ENCODE measurements at places on chromosomes 16 and 17. TPM values are rescaled to one million over a fixed set of nuclear protein-coding genes. Genes with fewer than 3 reads are reported as not detected.

GRCh38 chr16:53817117-53817755 lies 113.3 kb downstream of the FTO start:
- H3K4me1 ChIP-seq, result peaks cover 27% of the 10 kb centered on the region
- H3K4me3 ChIP-seq, result no peak overlapping the region
- peaks cover 21% of the 10 kb centered on the region for H3K36me3 ChIP-seq
- DNase-seq, result no peak
- no peaks in the 10 kb centered on the region for H3K27me3 ChIP-seq
- peak overlapping the region; percentile 49 for H3K27ac ChIP-seq

- no peak for DNase-seq
- H3K27ac ChIP-seq, result peak overlapping the region; percentile 94
- H3K4me3 ChIP-seq, result peak overlapping the region; percentile 77
- peaks cover 88% of the 10 kb centered on the region for H3K4me1 ChIP-seq
Measured at GRCh38 chr17:9024497-9024896, 3.2 kb downstream of the NTN1 start.

- no peaks in the 10 kb centered on the region for H3K27me3 ChIP-seq
- H3K4me1 ChIP-seq, result peaks cover 23% of the 10 kb centered on the region
- DNase-seq, result no peak
Measured at GRCh38 chr16:1510941-1511351, 17.8 kb downstream of the TELO2 start.

The GPR139 gene
- not detected for total RNA-seq

The CDRT15L2 gene
- not detected for total RNA-seq

- H3K27me3 ChIP-seq, result no peaks in the 10 kb centered on the region
- H3K27ac ChIP-seq, result no peak overlapping the region
- H3K4me3 ChIP-seq, result no peak overlapping the region
- no peaks in the 10 kb centered on the region for H3K4me1 ChIP-seq
- DNase-seq, result no peak
- no peaks in the 10 kb centered on the region for H3K36me3 ChIP-seq
Measured at GRCh38 chr16:63652091-63652490, 1469.8 kb downstream of the CDH11 start.

- no peak overlapping the region for H3K4me3 ChIP-seq
- no peaks in the 10 kb centered on the region for H3K27me3 ChIP-seq
- H3K4me1 ChIP-seq, result peaks cover 10% of the 10 kb centered on the region
- no peak overlapping the region for H3K27ac ChIP-seq
Measured at GRCh38 chr17:43377056-43377810, 21.6 kb upstream of the ARL4D start.

- no peak overlapping the region for H3K27ac ChIP-seq
- DNase-seq, result no peak
- no peaks in the 10 kb centered on the region for H3K36me3 ChIP-seq
- H3K27me3 ChIP-seq, result no peaks in the 10 kb centered on the region
- peaks cover 3% of the 10 kb centered on the region for H3K4me1 ChIP-seq
- H3K4me3 ChIP-seq, result no peak overlapping the region
Measured at GRCh38 chr16:21263640-21264570, 14.2 kb downstream of the CRYM start.

GRCh38 chr17:33686171-33686570 lies 393.1 kb upstream of the ASIC2 start:
- no peaks in the 10 kb centered on the region for H3K36me3 ChIP-seq
- no peaks in the 10 kb centered on the region for H3K27me3 ChIP-seq
- no peak for DNase-seq
- H3K4me1 ChIP-seq, result no peaks in the 10 kb centered on the region
- H3K4me3 ChIP-seq, result no peak overlapping the region
- no peak overlapping the region for H3K27ac ChIP-seq

The TMEM92 gene
- not detected for total RNA-seq

The ZP2 gene
- not detected for total RNA-seq

DNA sequence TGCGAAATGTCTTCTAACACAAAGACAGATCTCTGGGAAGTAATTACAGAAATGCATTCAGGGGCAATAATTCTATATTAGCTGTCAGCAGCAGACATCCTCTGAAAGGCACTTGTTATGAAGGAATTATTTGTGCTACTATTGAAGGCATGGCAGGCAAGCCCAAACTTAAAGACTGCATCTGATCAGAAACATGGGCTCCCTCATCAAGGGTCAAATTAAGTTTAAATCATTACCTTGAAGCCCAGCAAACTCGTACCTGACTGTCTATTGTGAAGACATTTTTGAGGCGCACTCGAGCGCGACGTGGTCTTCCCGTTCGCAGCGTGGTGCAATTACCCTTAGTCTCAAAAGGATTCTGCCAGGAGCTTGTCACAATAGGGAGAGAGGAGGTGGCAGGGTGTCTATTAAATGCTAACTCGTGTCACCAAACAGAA lies 110.6 kb downstream of the ZNF423 start:
- H3K27ac ChIP-seq, result no peak overlapping the region
- no peaks in the 10 kb centered on the region for H3K36me3 ChIP-seq
- no peak overlapping the region for H3K4me3 ChIP-seq

DNA sequence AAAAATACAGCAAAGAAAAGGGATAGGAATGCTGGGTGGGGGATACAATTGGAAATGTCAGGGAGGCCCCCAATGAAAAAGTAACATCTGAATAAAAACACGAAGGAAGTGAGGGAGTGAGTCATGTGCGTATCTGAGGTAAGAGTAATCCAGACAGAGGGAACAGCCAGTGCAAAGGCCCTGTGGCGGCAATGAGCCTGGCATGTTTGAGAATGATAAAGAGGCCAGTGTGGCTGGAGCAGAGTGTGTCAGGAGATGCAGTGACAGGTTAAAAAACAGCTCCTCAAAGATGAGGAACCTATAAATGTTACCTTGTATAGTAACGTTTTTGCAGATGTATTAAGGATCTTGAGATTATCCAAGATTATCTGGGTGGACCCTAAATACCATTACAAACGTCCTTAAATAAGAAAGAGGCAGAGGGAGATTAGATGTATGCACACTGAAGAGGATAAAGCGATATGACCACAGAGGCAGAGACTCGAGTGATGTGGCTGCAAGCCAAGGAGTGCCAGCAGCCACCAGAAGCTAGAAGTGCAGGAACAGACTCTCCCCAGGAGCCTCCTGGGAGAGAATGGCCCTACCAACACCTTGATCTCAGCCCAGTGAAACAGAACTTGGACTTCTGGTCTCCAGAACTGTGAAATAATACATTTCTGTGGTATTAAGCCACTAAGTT lies 17.8 kb upstream of the SLC35B1 start:
- no peak for DNase-seq
- H3K4me1 ChIP-seq, result peaks cover 88% of the 10 kb centered on the region
- H3K4me3 ChIP-seq, result no peak overlapping the region
- H3K36me3 ChIP-seq, result peaks cover 19% of the 10 kb centered on the region

The TEX14 gene
- 0.17 TPM for total RNA-seq

DNA sequence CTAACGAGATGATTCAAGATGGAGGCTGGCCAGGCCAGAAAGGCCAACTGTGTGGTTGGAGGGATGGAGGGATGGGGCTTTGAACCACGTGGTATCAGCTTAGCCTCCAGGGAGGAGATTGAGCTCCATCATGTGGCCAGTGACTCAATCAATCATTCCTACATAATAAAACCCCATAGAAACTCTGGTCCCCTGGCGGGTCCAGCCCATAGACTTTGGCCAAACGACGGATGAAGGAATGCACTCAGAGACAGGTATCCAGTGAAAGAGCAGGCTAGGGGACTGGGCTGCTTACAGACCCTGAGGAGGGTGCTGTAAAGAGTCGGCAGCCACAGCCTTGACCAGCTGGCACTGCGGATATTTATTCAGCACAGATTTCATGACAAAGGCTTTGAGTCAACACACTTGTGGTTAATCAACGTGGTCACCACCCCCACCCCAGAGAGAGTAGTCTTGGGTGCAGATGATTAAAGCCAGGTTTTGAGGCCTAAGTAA lies 308.7 kb upstream of the TNRC6C start:
- H3K27ac ChIP-seq, result no peak overlapping the region
- no peaks in the 10 kb centered on the region for H3K27me3 ChIP-seq
- no peaks in the 10 kb centered on the region for H3K36me3 ChIP-seq
- H3K4me3 ChIP-seq, result no peak overlapping the region

GRCh38 chr17:61251939-61252865 lies 147.4 kb upstream of the TBX2 start:
- peak; percentile 98 for DNase-seq
- H3K4me3 ChIP-seq, result peak overlapping the region; percentile 11
- peak overlapping the region; percentile 84 for H3K27ac ChIP-seq
- peaks cover 56% of the 10 kb centered on the region for H3K4me1 ChIP-seq
- H3K27me3 ChIP-seq, result no peaks in the 10 kb centered on the region

DNA sequence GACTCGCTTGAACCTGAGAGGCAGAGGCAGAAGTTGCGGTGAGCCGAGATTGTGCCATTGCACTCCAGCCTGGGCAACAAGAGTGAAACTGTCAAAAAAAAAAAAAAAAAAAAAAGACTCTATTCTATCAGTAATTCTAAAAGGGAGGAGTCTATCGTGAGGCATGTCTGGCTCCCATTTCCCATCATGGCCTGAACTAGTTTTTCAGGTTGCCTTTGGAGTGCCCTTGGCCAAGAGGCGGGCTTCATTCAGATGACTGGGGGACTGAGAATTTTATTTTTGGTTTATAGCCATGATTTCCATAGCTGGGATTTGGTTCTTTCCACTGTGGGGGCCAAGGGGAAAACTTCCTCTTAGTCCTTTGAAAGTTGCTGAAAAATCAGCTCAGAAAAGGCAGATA lies 3.5 kb upstream of the SNX29 start:
- H3K4me3 ChIP-seq, result no peak overlapping the region
- no peak overlapping the region for H3K27ac ChIP-seq

The KCNG4 gene
- total RNA-seq, result not detected

The CETP gene
- total RNA-seq, result 1.2 TPM

- peaks cover 26% of the 10 kb centered on the region for H3K36me3 ChIP-seq
- DNase-seq, result no peak
- no peaks in the 10 kb centered on the region for H3K4me1 ChIP-seq
- no peaks in the 10 kb centered on the region for H3K27me3 ChIP-seq
- no peak overlapping the region for H3K4me3 ChIP-seq
Measured at GRCh38 chr16:47676635-47677177, 215.6 kb downstream of the PHKB start.

DNA sequence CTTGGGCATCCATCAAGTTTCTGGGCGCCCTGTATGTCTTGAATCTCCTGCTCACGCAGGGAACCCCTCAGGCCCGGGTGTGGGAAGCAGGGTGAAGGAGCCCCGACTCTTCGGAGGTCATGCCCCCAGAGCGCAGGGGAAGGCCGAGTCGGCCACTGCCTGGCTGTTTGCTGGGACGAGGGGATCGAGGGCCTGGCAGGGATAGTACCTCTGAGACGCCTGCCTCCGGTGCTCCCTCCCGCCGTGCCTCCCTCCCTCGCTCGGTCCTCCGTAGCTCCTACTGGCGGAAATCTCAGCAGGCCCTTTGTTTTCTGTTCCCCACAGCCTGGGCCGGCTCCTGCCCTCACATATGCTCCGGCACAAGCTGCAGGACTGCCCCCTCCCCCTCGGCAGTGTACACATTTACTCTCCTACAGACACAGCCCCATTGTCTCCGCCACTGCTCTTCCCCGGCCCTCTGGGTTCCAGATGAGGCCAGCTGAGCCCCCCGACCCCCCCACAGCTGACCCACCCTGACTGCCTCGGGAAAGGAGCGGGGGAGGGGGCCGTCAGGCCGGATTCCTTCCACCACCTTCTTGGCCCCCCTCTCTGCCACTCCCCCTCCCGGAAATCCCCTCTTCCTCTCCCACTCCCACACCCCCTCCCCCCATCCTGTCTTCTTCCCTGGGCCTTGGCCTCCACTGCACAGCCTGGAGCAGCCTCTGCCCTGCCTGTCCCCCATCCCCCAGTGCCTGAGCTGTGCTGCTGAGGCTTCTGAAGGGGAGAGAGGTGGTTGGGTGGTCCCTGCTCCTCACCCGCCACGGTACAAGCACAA lies 1.4 kb downstream of the TRAF4 start:
- no peak for DNase-seq
- peak overlapping the region; percentile 95 for H3K27ac ChIP-seq
- peak overlapping the region; percentile 95 for H3K4me3 ChIP-seq
- H3K36me3 ChIP-seq, result peaks cover 26% of the 10 kb centered on the region
